Fibroblast of lung (primary cell): ENCODE measurements at places on chromosomes 6 and 20. TPM values are rescaled to one million over a fixed set of nuclear protein-coding genes. Genes with fewer than 3 reads are reported as not detected.

The ANKRD66 gene
- total RNA-seq, result not detected in 2 replicates

DNA sequence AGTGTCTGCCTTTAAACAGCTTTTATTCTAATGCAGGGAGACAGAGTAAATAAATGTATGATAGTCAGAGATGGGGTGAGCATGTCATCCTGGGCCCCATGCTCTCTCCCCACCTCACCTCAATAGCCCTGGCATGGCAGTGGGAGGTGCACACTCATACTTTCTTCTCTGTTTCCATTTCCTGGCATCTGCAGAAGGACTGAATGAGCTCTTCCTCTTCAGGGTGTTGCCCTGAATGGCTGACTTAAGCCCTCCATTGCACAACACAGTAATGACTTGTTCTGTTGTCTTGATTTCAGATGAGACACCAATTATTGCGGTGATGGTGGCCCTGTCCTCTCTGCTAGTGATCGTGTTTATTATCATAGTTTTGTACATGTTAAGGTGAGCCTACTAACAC lies 57.0 kb upstream of the GNRH2 start:
- peaks cover 3% of the 10 kb centered on the region for H3K36me3 ChIP-seq
- H3K27me3 ChIP-seq, result no peaks in the 10 kb centered on the region
- H3K27ac ChIP-seq, result no peak overlapping the region

The IRAK1BP1 gene
- total RNA-seq, result 4.4 and 5.6 TPM in 2 replicates

The CCN5 gene
- total RNA-seq, result 21.1 and 31.4 TPM in 2 replicates

GRCh38 chr6:113185299-113185698 lies 671.8 kb upstream of the MARCKS start:
- H3K27me3 ChIP-seq, result no peaks in the 10 kb centered on the region
- peaks cover 16% of the 10 kb centered on the region for H3K4me1 ChIP-seq
- no peaks in the 10 kb centered on the region for H3K36me3 ChIP-seq

- H3K27me3 ChIP-seq, result no peaks in the 10 kb centered on the region
- H3K4me1 ChIP-seq, result no peaks in the 10 kb centered on the region
- H3K36me3 ChIP-seq, result no peaks in the 10 kb centered on the region
- H3K27ac ChIP-seq, result no peak overlapping the region
Observed at GRCh38 chr20:14919501-14920081, 582.2 kb upstream of the FLRT3 start.

The LY6G6D gene
- total RNA-seq, result not detected in 2 replicates

DNA sequence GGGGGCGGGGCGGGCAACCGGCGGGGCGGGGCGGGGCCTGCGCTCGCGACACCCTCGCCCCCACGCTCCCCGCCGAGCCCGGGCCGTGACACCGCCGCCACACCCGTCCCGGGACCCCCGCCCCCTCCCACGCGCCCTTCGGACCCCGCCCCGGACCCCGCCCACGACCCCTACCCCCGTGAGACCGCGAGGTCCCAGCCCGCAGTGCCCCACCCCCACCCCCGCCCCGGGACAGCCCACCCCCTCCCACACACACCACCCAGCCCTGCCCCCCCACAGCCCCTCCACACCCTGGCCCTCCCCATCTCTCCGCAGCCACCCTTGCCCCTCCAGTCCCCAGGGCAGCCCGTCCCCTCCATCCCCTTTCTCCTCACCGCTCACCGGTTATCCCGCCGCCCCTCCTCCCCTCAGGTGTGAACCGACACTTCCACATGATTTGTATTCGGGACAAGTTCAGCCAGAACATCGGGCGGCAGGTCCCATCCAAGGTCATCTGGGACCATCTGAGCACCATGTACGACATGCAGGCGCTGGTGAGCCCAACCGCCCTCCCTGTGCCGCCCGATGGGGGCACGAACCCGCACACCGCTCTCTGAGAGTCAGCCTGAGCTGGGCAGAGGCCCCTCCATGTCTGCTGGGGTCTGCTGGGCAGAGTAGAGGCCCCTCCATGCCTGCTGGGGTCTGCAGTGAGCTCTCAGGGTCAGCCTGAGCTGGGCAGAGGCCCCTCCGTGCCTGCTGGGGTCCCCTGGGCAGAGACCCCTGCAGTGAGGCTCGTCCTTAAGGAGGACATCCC lies 622 bp downstream of the MRGBP start:
- DNase-seq, result no peak
- H3K4me1 ChIP-seq, result peaks cover 16% of the 10 kb centered on the region
- H3K27ac ChIP-seq, result no peak overlapping the region
- peaks cover 23% of the 10 kb centered on the region for H3K36me3 ChIP-seq
- no peaks in the 10 kb centered on the region for H3K27me3 ChIP-seq

The DEFB124 gene
- not detected in 2 replicates for total RNA-seq
